Stimulated activated CD4-positive, alpha-beta T cell treated with anti-CD3 and anti-CD28 coated beads, Interleukin-1b, Interleukin-23, amount 100 ng/mL, for 48 hours (primary cell): ENCODE measurements at places on chromosomes 5 and 9.

DNA sequence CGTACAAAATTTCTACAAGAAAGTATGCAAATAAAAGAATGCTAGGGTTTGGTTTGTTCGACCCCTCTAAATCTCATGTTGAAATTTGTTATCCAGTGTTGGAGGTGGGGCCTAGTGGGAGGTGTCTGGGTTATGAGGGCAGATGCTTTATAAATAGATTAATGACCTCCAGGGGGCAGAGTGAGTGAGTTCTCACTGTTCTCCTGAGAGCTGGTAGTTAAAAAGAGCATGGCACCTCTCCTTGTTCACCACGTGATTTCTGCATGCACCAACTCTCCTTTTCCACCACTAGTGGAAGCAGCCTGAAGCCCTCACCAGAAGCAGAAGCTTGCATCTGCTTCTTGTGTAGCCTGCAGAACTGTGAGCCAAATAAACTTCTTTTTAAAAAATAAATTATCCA is 50.4 kb upstream of the FAM170A start:
- no peak for DNase-seq

- DNase-seq, result no peak
Measured at GRCh38 chr9:133543772-133544467, 9.4 kb downstream of the ADAMTSL2 start.

GRCh38 chr5:117271656-117272055 is 697.0 kb upstream of the SEMA6A start:
- no peak for DNase-seq

DNA sequence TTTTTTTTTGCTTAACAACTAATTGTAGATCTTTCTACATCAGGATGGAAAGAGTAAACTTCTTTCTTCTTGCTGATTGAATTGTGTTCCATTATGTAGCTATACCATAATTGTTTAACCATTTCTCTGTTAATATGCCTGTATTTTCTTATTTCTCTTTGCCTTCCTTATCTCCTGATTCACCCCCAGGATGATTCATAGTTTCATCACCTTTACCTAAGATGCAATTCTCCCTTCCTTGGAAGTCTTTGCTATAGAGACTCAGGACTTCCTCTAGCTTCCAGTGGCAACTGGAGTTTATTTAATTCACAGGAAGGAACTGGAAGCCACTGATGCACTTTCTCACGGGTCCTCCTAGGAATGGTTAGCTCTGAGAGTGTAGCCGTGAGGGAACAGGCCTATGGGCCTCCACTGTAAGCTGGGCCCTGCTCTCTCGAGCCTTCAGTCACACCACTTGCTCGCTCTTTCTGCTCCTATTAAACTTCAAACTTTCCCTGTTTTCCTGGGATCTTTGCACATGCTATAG is 83.1 kb downstream of the FGF1 start:
- no peak for DNase-seq

DNA sequence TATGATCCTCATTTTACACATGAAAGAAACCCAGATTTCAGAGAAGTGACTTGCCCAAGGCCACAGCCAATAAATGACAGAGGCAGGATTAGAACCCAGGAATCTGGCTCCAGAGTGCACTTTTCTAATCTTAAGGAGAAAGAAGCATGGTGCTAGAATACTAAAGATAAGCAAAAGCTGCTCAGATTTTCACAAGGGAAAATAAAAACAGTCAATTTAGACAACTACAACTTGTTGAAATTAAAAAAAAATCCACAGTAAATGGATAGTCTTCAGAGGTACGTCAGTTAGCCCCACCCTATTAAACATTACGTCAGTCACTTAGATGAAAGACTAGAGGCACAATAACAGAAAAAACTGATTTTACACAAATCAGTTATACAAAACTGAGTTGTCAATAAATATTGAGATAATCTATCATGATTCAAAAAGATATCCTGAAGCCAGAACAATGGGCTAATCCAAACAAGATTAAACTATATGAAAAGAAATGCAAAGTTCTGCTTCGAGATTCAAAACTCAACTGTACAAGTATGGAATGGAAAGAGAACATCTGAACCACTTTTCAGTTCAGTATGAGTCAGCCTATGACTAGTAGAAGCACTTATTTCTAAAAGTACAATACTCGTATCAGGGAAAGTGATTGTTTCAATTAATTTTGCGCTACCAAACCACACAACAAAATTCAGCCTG is 9.3 kb downstream of the TMEM245 start:
- no peak for DNase-seq

DNA sequence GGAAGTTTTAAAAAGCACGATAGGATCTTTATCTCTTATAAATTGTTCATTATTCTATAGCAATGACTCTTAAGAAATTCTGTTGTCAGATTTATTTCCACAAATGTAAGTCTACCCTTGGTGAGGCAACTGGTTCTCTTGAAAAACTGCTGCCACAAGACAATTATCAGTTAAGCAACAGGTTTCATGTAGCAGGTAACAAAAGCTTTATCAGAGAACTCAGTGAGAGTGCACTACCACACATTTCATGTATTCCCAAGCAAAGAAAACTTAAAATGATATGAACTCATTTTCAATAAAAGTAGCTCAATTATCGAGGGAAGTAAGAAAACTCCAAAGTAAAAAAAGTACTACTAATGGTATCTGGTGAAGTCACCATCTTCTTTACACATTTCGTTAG is 9.4 kb downstream of the NR6A1 start:
- DNase-seq, result no peak

- DNase-seq, result no peak
Measured at GRCh38 chr5:167939686-167940085, 351.8 kb upstream of the WWC1 start.

DNA sequence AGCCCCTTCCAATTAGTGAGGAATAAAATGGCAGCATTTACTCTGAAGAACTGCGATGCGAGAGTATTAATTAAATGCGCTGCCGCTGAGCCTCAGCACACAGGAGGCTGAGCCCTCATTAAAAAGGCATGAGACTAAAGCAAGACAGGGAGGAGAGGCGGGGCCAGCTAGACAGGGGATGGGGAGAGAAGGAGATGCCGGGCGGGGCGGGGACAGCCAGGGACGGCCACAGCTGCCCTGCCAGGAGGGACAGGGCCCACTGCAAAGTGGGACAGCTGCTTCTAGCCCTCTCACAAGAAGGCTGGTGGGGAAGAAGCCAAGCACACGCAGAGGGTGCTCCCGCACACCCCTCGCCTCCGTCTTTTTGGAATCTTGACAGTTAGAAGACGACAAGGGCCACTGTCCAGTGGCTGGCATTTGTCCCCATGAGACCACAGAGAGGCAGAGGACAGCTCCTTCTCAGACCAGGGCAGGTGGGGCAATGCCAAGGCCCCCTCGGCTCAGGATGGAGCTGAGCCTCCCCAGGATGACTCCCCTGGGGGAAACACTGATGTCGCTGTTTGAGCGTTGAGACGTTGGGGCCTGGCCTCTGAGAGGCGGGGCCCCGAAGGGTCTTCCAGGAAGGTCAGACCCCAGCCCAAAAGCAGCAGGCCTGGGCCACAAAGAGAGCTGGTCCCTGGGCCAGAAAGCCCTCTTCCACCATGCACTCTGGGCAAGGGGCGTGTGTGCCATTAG is 26.9 kb downstream of the ADAMTS2 start:
- DNase-seq, result no peak

- no peak for DNase-seq
Measured at GRCh38 chr9:124688238-124688904, 82.7 kb downstream of the NR6A1 start.

- no peak for DNase-seq
Measured at GRCh38 chr5:154268073-154268472, 77.5 kb downstream of the GALNT10 start.

GRCh38 chr5:158976035-158976434 is 123.7 kb downstream of the EBF1 start:
- DNase-seq, result no peak

DNA sequence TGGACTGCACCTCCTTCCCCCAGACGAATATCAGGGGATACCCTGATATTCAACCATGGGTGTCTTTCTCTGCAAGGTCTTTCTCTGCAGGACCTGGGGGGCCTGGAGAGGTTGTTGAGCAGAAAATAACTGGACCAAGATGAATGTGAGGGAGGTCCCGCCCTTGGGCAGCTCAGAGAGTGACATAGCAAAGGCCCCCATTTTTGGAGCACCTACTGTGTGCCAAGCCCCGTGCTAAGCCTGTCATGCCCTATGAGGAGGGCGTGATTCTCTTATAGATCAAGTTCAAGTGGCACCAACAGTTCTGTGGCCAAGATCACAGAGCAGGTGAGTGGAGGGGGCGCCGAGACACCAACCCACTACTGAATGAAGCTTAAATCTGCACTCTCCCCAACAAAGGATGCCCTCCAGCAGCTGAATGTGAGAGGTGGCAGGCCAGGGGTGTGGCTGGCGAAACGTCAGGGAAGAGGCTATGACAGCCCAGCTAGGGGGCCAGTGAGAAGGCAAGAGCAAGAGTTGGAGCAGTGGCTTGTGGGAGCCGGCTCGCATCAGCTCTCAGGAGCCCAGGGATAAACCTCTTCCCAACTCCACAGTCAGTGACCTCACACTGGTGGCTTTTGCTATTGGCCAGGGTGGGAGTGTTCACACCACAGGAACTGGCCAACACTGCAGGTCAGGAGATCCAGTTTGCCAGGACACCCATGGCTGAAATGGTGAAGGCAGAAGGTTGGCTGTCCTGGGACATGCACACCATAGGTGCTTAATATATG is 5.3 kb downstream of the SARDH start:
- DNase-seq, result no peak

DNA sequence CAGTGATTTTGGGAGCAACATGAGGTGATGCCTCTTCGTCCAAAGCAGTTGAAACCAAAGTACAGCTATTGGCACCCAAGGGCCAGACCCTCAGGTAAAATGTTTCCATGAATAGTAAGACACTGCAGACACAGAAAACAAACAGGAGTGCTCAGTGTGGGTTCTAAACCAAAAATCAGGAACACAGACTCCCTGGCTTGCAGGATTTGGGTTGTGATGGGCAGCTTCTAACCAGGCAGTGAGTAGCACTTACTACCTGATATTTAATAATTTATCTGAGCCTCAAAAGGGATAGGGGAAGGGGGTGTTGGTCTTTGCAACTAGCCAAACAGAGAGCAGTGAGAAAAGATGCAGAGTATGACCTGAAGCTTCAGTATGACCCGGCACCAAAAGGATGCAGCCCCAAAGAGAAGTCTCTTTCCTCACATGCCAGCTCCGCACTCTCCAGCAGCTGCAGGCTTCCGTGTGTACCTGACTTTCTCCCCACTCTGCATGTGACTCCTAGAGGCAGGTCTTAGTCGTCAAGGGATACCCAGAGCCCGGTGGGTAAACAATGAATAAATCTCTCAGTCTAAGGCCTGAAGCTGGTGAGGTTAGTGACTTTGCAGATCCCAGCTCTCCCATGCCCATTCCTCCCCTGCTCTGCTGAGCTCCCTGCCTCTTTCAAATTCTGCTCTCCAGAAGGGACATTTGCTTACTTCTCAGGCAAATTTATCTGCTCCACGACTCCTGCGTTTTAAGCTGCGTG is 105.4 kb upstream of the SPOCK1 start:
- DNase-seq, result no peak

DNA sequence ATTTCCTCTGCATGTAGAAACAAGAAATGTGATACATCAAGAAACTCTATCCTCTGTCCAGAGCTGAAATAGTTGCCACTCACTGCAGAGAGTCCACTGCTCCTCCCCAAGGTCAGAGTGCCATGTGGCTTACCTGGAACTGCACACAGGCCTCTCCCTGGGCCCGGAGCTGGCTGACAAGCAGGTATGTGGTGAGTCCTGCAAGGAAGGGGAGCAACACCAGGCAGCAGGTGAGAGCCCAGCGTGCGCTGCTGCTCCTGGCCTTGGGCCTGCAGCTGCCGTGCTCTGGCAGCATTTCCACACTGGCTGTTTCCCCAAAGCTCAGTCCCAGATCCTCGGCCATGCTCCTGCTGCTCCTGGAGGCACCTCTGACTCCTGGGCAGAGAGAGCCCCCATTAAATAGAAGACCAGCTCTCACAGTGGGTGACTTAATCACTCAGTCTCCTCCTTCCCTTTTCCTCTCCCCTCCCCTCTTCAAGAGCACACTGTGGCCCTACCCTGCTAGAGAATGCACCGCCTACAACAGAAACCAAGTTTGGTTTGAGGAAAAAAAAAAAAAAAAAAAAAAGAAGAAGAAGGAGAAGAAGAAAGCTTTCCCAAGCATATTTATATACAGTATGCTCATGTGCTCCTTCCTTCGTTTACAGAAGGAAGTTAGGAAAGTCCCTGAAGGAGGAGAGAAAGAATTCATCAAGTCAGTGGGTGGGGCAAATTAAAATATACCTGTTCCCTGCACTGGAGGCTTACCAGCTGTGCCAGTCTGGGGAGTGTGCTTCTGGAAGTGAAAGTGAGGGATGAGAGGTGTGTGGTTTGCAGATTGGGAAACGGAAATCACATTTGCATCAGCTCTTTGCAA is at the start of gene TNFSF15:
TNFSF15 (minus strand) TSS at position 370 of the 856 bp plus-strand sequence; CDS start at position 343, 27 bp downstream.
- peak; percentile 39 for DNase-seq
